ENCODE measurements at places on chromosomes 12 and 14. TPM values are rescaled to one million over a fixed set of nuclear protein-coding genes. Genes with fewer than 3 reads are reported as not detected.

The NT5DC3 gene
- total RNA-seq, result 6.6 TPM

The TGM1 gene
- 88.7 TPM for total RNA-seq

The RTRAF gene
- 54.8 TPM for total RNA-seq

The RFLNA gene
- total RNA-seq, result not detected

The MYF6 gene
- total RNA-seq, result not detected

The COX8C gene
- not detected for total RNA-seq

The SLCO1A2 gene
- total RNA-seq, result not detected

The CBX5 gene
- total RNA-seq, result 13.2 TPM

The SERPINA9 gene
- not detected for total RNA-seq

Data from bronchial epithelial cell (primary cell).